Fibroblast of skin of right biceps (primary cell): ENCODE measurements at places on chromosomes 16 and 17.

- no peak for DNase-seq
Observed at GRCh38 chr17:69323806-69324205, 3.1 kb downstream of the ABCA5 start.

DNA sequence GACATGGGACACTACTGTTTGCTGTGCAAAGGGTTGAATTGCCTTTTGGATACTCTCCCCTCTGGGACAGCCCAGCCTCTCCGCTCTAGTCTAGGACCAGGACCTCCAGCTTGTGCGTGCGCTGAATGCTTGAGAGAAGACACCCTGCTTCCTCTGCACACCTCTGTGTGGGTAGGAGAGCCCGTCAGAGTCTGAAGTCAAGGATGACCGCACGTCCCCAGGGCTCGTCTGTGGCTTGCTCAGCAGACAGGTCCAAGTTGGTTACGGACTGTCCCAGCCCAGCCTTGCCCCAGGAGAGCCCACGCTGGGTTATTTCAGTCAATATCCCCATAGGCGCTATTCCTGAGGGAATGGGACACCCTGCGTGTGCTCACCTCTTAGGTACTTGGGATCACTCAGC, 3.7 kb downstream of the C16orf89 start:
- no peak for DNase-seq

GRCh38 chr16:89377453-89377848, 112.9 kb downstream of the ANKRD11 start:
- DNase-seq = no peak

DNA sequence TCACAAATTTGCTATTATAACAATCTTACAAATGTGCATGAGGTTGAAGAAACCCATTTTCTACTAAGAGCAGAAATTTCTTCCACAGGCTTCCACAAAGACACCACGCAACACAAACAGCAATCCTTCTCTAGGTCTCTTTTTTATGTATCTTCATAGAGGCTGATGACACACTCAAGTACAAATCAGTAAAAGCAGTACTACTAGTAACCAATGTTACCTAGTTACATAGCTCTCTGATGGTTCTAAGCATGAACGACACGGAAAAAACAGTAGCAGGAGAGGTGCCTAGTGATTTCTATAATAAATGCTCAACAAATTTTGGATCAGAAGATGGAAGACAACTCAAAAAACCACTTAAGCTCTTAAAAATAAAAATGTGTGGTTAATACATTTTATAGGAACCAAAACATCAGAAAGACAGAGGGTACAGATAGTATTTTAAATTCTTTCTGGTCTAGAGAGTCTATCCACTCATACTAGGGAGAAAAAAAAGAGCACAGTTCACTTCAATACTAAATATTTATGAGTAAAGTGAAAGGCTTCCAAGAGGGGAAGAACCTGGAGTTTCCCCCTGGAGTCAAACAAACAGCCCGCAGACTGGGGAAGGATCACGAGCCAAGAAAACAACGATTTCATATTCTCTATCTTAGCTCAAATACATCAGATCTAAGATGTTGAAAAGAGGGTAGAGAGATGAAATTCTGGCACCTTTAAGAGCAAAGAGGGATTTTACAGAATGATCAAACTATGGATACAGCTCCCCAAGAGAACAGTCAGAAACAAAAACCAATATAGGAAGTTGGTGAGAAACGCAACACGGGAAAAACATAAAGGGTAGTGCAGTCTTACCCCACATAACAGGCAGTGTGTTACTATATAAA, 40.2 kb downstream of the SMG6 start:
- peak; percentile 47 for DNase-seq

- DNase-seq = peak; percentile 58
Observed at GRCh38 chr16:25006504-25007056, 8.6 kb downstream of the ARHGAP17 start.

DNA sequence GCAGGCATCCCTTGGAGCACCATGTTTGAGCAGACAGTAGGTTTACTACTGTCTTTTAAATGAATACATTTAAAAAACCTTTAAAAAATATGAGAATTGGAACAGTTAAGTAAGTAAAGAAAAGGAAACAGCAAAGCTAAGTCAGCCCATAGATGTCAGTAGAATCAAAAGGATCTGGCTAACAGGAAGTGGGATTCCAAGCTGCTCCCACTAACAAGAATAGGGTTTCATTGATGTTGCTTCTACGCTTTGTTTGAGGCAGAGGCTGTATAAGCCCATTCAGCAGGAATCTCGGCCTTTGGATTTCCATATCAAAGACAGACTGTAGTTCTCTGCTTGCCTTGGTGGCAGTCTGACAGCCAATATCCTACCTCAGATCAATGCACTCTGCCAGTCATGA, 122.9 kb upstream of the ELAC2 start:
- DNase-seq = peak; percentile 59

DNA sequence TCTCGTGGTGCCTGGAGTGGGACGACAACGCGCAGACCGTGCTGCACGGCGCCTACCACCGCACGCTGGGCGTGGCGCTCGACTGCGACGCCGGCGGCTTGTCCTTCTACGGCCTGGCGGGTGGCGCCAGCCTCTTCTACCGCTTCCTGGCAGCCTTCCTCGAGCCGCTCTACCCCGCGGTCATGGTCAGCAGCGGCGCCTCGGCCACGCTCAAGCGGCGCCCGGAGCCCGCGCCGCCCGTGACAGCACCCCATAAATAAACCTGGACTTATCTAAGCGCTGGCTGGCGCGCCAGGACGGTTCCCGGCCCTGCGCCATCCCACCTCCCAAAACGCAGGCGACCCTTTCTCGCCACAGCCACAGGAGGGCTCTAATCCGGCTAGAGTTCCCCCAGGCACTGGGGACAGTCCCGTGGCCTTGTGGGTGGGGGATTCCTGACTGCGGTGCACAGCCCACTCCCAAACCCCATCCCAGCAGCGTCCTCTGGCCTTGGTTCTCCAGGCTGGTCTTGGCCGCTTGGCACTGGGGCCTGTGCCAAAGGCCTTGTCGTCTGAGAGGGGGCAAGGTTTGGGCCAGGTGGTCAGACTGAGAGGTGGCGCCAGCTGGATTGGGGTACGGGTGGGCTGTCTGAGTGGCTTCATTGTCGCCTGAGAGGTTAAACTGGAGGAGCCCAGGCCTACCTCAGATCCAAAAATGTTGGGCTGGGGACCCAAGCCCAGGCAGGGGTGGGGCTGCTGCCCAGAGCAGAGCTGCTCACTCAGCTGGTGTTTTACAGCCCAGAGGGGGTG, 10.1 kb upstream of the SLC16A5 start:
- peak; percentile 46 for DNase-seq

GRCh38 chr16:83797013-83797412, 10.8 kb upstream of the HSBP1 start:
- no peak for DNase-seq

DNA sequence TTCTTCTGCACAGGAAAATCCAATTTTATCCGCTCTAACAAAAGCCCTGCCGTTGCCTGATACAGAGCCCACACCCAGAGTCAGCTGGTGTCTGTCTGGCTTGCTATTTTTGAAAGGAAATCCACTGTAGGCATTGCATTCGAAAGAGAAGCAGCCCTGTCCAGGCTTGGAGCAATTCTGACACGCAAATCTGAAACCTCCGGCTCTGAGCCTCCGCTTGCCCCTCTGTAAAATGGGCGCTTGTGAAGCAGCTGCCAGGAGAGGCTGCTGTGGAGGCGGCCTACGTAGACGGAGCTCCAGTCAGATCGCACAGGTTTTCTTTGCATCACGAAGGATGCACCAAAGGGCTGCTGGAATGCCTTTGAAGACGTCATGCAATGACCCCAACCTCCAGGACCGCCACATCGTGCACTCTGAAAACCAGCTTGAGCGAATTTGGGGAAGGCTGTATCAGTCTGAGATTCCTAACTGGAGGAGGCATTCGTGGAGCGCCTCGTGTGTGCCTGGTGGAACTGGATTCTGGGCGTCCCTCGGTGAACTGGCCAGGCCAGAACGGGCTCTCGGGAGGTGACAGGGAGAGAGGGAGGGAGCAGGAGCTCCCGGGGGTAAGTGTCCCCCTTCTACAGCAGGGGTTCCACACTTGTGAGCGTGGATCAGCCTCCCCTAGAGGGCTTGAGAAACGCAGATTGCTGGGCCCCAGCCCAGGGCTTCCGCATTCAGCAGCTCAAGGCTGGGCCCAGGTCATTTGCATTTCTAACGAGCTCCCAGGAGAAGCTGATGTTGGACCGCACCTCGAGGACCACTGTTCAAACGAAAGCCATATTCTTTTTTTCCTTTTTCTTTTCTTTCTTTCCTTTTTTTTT, 215.5 kb downstream of the MRTFB start:
- DNase-seq = no peak

DNA sequence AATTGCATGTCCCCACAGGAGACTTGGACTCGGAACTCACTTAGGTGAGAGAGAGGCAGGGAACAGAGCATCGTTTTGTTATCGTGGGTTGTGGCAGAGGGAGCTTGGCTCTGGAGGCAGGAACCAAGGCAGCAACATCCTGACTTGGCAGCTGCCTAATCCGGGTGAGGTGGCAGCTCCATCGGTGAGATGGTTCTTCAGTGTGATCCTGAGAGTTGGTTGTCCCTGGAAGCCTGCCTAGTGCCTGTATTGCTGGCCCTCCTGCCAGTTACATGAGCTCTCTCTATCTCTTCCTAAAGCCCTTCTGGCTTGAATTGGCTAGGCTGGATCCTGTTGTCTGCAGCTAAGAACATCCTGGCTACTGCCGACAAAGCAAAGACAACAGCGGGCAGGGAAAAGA, 19.9 kb upstream of the SEC14L1 start:
- no peak for DNase-seq

DNA sequence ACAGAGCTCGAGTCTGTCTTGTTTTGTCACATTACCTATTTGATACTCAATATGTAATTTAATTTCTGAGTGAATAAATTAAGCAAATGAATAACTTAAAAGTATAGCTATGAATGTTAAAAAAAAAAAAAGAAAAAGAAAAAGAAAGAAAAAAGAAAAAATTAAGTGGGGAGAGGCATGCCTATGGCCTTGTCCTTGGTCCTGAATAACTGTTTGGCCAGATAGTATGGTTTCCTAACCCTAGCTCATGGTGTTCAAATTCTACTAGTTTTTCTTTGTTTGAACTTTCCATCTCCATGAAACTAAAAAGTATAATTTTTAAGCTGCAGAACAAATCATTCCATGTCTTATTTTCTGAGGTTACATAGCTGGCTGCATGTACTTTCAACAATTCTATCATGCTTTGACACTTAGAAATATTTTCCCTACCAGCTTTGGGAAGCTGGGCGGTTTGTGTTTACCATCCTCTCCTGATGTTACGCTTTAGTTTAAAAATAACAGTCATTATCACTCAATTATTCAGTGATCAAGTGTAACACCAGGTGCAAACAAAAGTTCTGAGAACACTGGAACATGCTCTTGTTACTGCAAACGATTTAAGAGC, 31.8 kb downstream of the TOX3 start:
- DNase-seq = no peak

GRCh38 chr16:83315271-83315670, 492.5 kb upstream of the HSBP1 start:
- peak; percentile 61 for DNase-seq
